Activated T-cell treated with anti-CD3 and anti-CD28 coated beads for 1 hour (primary cell): ENCODE measurements at places on chromosomes 3 and 15.

DNA sequence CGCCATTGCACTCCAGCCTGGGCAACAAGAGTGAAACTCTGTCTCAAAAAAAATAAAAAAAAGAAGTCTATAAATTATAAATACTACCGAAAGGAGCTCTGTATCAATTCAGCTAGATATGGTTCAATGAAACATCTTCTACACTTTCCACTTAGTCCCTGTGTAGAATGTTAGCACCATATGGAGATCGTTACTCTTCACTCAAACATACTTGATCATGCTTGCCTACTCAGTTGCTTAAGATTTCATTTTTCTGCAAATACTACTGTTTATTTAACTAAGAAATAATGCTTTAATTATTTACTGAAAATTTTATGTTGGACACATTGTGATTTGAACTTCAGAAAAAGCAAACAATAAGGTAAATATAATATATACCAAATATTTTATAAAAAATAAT, 17.1 kb upstream of the NANOGP8 start:
- DNase-seq, result no peak

DNA sequence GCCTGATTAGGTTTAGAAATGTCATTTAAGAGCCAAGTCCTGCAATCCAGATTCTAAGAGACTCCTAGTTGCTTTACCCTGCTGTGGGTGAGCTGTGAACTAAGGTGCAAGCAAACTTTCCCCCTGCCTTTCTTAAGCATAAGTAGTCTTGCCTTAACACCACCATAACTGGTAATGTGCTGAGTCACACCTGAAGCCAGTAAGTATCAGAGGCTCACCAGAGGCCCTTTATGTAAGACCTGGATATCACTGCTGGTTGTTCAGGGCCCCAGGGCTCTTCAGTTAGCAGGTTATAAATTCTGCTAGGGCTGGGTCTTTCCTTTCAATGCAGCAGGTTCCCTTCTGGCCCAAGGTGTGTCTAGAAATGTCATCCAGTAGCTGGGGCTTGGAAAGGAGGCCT, 509.9 kb downstream of the VGLL3 start:
- DNase-seq, result no peak

DNA sequence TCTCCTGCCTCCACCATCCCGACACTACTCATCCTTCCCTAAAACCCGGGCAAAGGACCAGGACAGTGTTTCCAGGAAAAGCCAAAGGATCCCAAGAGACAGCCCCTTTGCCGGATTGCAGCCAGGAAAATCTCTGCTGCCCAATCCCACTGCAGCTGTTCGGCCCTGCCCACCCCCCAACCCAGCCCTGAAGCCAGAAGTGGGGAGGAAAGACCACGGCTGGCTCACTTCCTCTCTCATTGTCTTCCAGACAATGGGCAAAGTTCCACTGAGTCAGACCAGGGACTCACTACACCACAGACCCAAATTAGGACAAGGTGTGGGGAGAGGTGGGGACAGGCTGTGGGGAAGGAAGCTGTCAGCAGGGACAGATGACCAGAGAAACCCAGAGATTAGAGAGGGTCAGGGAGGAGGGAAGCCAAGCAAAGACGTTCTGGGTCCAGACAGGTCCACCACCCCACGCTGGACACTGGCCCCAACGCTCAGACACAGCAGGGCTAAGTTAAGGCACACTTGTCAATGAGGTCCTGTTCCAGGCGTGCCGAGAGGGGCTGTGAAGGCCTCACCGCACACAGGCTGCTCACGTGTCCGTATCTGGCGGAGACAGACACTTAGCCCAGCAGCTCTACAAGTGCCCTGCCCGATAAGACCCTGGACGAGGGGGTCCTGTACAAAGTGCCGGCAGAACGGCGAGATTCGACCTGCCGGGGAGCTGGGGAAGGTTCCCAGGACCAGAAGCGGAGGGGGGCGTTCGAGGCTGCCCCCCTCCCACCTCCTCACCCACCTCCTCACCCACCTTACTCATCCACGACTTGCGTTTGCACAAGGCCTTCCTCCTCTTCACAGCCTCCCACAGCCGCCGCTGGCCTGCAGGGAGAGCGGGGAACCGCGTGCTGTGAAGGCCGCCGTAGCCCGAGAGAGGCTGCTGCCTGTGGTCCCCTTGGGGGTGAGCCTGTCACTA, 21.9 kb downstream of the TNK2 start:
- no peak for DNase-seq

GRCh38 chr3:58353722-58354553, 21.2 kb downstream of the PXK start:
- DNase-seq, result no peak

GRCh38 chr3:52846432-52846965, 11.7 kb upstream of the MUSTN1 start:
- DNase-seq, result no peak
